ENCODE measurements at places on chromosomes 2 and 18.

GRCh38 chr2:27921880-27922547 lies 31.5 kb downstream of the BABAM2 start:
- DNase-seq, result no peak

DNA sequence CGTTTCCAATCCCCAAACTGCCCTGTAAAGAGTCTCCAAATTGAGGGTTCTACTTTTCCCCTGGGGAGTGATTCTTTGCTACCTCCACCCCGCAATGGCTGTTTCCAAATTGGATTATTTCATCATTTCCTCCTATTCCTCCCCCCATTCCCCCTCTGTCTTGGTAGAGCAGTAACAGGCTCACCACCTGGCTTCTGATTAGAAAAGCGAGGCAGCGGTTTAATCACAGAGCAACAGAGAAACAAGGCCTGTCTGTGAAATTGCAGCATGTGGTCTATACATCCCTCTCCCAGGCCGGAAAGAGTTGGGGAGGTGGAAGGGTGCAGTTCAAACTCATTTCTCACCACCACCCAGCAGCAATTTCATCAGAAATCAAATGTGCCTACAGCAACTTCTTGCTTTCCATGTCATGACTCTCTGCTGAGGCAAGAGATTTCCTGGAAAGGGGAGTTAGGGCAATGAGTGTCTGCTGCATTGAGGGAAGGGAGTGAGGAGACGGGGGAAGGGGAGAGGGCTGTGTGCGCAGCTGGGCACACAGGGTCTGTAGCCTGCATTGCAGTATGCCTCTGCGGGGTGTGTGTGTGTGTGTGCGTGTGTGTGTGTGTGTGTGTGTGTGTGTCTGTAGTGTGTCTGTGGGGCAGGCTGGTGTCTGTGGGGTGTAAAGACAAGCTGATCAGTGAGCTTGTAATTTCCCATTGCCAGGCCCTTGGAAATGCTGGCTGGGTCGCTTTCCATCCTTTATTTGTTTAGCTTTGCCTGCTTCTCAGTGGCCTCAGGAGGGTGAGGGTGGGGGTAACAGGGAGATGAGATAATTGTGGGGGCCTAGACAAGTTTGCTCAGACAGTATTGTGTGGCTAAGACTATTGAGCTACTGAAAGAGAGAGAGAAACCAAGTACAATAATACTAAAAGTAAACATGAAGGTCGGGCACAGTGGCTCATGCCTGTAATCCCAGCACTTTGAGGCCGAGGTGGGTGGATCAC lies 13.5 kb upstream of the IGFBP2 start:
- peak; percentile 98 for DNase-seq

DNA sequence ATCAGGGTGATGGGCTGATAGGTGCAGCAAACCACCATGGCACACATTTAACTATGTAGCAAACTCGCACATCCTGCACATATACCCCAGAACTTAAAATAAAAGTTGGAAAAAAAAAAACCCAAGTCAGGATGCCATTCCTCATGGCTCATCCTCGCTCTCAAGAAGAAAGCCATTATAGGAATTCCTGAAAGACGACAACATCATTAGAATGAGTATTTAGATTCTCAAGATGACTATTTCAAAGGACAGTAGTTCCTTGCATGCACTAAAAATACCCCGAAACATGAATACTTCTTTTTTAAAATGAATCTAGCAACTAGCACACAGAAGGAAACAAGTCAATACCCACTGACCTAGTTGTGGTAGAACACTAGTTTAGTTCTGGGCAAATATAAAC lies 285.8 kb upstream of the REV1 start:
- DNase-seq, result no peak

GRCh38 chr18:10076502-10077030 lies 162.8 kb downstream of the VAPA start:
- peak; percentile 10 for DNase-seq

- DNase-seq, result no peak
Observed at GRCh38 chr2:85435220-85435958, 16.9 kb downstream of the SH2D6 start.

DNA sequence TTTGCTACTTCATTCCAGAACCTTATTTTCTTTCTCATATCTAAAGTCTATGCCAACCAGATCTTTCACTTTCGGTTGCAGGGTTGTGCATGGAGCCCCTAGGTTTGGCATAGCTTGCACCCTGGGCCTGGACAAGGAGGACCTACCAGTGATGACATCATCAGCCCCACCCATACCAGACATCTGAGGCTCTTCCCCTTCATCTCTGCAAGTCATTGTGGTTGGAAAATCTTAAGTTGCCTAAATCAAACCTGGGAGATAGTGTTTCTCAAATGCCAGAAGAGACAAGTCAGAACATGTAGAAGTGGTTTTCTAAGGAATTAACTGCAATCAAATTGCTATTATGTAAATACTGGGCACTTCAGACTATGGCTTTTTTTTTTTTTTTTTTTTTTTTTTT lies 363.3 kb downstream of the ZNF516 start:
- peak; percentile 17 for DNase-seq

DNA sequence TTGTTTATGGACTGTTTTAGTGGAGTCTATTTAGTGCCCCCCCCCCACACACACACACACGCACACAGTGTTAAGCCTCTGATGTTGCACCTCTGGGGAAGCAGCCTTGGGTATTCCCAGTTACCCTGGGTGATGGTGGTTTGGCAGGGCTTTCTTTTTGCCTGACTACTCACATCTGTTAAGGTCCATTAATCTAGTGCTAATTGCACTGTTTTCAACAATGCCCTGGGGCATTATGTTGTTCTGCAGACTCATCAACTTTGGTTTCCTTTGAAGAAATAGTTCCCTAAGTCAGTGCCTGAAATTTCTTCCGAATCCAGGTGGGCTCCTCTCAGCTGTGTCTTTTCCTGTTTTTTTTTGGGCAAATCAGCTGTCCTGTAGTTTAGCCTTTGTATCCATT lies 34.7 kb downstream of the SPOPL start:
- no peak for DNase-seq

DNA sequence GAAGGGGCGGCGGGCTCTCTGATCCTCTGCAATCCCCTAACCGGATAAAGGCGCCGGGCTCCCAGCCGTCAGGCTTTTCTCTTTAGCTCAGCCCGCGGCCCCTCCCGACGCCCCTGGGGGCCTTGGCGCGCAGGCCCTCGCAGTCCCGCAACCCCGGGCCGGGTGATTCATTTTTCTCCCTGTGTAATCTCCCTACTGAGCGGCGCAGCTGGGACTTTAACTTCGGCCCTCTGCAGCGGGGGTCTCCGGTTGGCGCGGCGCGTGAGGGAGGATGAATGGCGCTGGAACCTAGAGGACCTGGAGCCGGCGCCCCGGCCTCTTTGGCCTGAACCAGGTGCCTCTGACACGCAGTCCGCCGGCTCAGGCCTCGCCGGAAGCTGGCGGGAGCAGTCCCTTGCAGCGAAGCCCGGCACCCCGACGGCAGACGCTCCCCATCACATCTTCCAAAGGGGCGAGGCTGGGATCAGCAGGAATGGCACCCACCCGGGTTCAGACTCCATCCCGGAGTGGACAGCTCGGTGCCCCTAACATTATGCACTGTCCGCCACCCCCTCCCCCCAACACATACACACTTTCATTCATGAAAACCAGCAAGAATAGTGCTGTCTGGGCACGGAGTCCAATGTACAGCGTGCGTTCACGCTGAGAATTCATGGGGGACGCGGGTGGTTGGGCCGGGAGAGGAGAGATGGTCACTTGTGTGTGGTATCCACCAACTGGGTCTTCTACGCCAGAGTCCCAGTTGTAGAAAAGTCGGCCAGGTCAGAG lies 1.2 kb downstream of the CNGA3 start:
- DNase-seq, result peak; percentile 39

DNA sequence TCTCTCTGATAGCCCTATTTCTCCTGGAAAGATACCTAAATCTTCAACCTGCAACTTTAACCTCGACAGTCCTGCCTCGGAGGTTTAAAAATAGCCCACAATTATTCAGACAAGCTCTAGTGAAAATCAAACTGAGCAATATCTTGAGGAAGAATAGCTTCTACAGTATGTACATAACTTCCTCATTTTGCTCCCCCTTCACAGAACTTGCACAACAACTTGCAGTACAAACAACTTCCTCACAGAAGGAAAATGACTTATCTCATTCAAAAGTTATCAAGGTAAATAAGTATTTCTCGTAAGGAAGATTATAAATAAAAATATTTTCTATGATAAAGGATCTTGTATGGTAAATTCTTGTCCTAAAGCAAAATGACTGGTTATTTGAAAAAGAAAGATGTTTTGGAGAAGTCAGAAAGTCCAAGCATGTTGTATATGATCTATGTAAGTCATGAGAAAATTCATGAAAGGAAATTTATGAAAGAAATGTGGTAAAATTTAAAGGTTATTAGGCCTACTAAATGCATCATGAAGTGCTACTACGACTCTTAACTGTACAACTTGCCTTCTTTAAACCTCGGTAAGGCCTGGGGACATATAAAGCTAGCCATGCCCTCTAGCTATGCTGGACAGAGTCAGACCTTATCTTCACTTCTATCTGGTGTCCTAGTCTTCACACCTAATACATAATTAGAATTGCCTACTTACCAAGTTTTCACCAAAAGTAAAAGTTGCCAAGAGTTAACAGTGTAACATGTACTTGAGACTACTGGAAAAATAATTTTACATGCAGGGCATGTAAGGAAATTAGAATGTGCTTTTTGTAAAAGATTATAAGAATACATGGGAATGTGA lies 394.5 kb downstream of the DLGAP1 start:
- DNase-seq, result no peak

GRCh38 chr2:128325611-128326181 lies 7.0 kb upstream of the HS6ST1 start:
- DNase-seq, result no peak

DNA sequence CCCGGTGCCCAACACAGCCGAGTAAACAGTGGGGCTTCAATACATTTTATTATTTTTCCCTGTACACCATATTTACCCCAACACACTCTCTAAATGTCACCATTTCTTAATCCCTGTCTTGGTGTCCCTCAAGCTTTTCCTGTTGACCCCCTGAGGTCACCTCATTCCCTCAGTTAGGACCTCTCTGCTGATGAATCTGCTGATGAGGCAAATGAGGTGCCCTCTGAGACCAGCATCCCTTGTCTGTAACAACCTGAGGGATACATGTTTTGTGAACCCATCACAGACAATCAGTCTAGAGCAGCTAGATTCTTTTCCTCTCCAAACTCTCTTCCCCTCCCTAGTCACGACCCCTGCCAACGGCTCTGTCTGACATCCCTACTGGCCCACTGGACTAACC lies 127.6 kb downstream of the FSHR start:
- no peak for DNase-seq

Data from NCI-H524 (cell line).